ENCODE measurements at places on chromosomes 12 and 14.

GRCh38 chr12:94961256-94961824 lies 42.2 kb downstream of the NDUFA12 start:
- DNase-seq, result no peak

GRCh38 chr12:60173224-60174170 lies 577.7 kb downstream of the SLC16A7 start:
- no peak for DNase-seq

- no peak for DNase-seq
These were observed 6.0 kb downstream of the VSX2 start for GRCh38 chr14:74245292-74245691.

DNA sequence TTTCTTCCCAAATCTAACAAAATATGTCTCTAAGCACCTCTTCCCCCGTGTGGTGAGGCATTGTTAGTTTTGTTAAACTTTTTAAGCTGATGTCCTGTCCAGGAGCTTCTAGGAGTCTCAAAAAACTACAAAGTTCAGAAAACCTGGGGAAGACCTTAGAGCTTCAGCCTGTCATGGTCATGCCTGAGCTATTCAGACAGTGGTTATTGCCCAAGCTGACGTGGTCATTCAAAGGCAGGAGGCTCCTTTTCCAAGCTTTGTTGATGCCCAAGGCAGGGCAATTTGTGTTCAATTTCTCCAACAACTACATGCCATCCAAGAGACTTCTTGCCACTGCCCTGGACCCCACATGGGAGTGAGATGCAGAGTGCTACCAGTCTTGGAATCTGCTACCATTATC lies 5.8 kb upstream of the LYZ start:
- no peak for DNase-seq

GRCh38 chr12:68414988-68415387 lies 82.8 kb upstream of the MDM1 start:
- no peak for DNase-seq

GRCh38 chr12:53659011-53659551 lies 16.8 kb downstream of the ATP5MC2 start:
- DNase-seq, result no peak

GRCh38 chr12:6277982-6278438 lies 32.5 kb upstream of the PLEKHG6 start:
- DNase-seq, result no peak

Data from RWPE2 (cell line).